Fibroblast of skin of scalp (primary cell): ENCODE measurements at places on chromosomes 2 and 18.

DNA sequence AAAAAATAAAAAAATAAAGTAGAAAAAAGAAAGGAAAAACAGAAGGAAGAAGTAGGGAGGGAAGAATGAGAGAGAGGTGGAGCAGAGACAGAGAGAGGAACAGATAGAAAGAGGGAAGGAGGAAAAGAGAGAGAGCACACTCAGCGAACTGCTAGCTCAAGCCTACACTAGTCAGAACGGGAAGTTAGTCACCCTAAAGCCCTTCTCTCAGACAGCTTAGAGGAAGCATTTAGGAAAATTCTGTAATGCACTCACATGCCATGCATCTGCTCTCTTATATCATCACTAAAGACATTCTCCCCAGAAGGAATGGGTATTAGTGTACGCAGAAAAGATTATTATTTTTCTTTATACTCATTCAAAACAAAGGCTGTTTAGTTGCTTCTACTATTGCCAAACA is 68.1 kb upstream of the SULT1C3 start:
- DNase-seq: no peak

GRCh38 chr2:18924386-18924785 is 335.0 kb upstream of the NT5C1B start:
- DNase-seq: no peak

GRCh38 chr2:137644731-137645130 is 319.5 kb upstream of the HNMT start:
- no peak for DNase-seq

GRCh38 chr2:188196343-188197008 is 95.2 kb upstream of the GULP1 start:
- peak; percentile 33 for DNase-seq
